T-helper 2 cell treated with Interferon-gamma antibody and Interleukin-4, amounts not matched to agents 5 μg/mL and 100 μg/mL, for 36 hours (primary cell): ENCODE measurements at places on chromosomes 3 and 15.

GRCh38 chr3:108673988-108674661 is 83.1 kb downstream of the RETNLB start:
- DNase-seq = no peak

- DNase-seq = peak; percentile 10
These were observed 53.9 kb upstream of the MELTF start for GRCh38 chr3:197083486-197083885.

- no peak for DNase-seq
These were observed 234.7 kb upstream of the ZPLD1 start for GRCh38 chr3:102200126-102200525.

DNA sequence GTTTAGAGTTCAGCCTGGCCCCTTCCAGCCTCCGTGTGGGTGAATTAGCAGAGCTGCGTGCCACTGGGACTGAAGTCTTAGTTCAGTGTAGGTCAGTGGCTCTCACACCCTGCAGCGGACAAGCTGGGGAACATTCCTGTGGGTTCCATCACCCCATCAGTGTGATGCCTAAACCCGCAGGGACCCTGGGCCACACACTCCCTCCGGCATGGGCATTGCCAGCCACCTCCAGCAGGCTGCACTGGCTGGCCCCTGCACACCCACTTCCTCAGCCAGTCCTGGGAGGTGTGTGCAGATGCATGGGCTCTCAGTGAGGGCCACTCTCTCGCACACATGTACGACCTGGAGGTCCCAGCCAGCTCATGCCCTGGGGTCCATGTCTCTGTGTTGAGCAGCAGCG is 32.1 kb upstream of the TOPBP1 start:
- no peak for DNase-seq

GRCh38 chr15:84633311-84634227 is 20.5 kb downstream of the WDR73 start:
- peak; percentile 77 for DNase-seq

DNA sequence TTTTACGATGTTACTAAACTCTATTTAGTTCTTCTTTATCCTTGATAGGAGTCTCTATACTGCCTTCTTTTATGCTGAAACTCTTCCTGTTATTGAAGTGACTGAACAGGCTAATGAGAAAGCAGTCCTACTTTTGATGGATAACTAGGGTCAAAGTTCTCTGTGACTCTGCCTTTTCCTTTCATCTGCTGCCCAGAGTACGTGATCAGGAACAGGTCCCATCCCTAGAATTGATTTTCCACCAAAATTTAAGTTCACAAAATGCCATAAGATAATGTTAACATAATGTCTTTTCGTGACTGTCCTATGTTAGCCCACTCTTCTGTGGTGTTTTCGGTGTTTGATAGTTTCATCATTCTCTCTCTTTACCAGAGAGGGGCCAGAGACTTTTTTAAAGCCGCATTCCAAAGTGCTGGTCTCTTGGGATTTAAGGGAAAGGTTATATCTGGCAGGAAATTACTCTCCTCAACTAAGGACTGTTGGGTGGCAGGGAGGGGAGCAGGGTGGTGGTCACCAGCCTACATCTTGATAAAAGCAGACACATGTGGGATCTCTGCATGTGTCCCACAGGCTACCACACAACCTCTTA is 50.3 kb upstream of the PLXND1 start:
- DNase-seq = no peak

DNA sequence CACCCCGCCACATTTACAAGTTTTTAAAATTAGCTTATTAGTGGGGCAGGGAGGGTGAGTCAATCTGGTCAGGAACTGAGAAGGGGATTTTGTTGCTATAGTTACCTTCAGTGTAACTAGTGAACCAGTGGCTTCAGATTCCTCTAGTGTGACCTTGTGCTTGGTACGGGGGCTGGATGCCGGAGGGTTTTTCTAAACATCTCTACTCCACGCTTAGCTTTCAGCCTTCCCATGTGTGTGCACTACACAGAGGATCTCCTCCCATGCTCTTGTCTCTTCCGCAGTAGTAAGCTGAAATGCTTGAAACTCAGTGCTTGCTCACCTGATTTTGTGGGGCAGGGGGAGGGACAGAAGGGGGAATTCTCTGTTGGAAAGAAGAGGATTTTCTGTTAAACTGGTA is 67.9 kb upstream of the AKAP13 start:
- no peak for DNase-seq

DNA sequence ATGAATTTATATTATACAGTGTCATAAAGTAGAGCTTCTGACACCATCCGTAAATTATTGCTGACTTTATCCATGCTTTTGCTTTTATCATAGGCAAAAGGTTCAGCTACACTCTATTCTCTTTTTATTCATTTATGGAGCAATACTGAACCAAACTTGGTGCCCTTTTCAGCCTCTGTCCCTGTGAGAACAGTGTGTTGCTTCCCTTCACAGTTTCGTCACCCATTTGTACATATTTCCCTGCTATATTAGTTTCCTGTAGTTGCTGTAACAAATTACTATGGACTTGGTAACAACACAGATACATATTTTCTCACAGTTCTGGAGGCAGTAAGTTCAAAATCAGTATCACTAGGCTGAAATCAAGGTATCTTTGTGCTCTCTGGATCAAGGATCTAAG is 2.8 kb upstream of the RPL24 start:
- no peak for DNase-seq

DNA sequence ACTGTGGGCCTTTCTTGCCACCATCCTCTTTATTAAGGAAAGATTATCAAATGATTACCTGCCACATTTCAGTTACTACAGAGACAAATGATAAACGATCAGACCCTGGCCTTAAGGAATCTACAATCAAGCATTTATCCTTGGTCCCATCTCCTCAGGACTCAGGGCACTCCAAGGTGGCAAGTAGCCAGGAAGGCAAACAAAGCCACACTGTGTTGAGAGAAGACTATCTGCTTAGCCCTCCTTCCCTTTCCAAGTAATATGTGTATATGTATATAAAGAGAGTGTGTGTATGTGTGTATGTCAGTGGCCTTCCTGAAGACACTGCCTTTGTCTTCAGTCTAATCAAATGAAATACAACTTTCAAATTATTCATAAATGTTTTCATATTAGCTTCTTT is 490.1 kb upstream of the ATP11B start:
- no peak for DNase-seq

DNA sequence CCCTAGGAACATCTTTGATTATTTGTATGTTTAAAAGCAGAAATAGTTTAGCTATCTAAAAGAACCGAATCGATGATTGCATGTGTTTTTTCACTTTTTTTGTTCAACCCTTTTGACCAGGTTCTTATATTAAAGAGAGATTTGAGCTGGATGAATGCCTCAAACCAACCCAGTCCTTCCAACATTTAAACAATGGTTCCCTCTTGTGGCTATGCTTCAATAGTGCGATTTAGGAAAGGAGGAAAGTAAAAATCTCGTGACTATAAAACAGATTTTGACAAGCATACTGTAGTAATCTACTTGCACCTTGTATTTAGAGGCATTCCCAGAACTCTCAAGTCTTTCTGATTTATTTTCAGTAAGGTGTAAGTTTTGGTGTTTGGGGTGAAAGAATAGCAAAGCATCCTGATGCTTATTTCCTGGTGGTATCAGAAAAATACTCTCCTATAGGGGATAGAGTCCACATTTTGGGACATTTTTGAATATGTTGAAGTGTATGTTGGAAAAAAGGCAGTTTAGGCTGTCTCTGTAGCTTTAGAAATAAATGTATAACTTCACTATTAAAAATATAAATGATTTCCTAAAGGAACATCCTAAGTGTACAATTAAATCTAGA is 159.6 kb upstream of the KCNH8 start:
- no peak for DNase-seq

DNA sequence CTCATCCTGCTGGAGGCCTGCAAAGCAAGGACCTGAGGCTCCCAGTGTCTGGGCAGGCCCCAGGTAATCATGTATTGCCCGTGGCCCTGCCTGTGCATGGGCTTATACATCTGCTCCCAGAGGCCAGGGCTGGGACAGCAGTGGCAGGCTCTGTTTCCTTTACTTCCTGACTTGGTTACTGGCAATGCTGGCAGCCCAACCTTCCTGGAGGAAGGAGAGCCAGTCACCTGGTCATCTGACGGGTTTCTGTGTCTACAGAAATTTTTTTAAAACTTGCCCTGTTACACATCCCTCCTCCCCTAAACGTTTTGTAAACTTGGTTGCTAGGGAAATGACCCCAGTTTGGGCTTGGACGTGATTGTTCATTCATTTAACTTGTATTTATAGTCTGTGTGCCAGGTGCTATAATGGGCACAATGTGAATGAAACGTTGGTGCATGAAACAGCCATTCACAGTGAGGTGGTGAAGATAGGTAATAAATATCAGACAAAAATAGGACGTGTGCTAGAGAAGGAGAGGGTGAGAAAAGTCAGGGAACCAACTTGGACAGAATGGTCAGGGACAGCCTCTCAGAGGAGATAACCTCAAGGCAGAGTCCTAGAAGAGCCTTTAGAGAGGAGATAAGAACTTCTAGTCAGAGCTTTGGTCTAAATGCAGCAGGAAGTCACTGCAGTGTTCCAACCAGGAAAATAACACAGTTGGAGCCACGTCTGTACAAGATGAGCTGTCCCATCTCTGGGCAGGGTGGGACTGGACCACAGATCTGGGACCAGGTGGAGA is 14.1 kb downstream of the TEX264 start:
- DNase-seq = no peak

GRCh38 chr3:127775398-127776109 is 46.8 kb downstream of the MGLL start:
- DNase-seq = no peak

DNA sequence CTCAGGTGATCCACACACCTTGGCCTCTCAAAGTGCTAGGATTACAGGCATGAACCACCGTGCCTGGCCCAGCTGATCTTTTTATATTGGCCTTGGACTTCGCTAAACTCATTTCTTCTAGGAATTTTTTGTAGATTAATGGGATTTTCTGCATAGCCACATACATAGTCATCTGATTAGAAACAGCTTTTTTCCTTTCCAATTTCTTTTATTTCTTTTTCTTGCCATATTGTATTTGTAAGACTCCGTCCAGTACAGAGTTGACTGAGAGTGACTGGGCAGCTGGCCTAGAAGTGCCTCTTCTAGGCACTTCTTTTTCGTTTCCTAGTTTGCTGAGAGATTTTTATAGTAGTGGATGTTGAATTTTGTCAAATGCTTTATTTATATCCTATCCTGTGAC is 37.4 kb downstream of the ARIH1 start:
- DNase-seq = no peak

GRCh38 chr15:56659197-56659596 is 74.1 kb downstream of the ZNF280D start:
- DNase-seq = no peak

- DNase-seq = no peak
These were observed 63.2 kb downstream of the MAGEF1 start for GRCh38 chr3:184648636-184649035.

DNA sequence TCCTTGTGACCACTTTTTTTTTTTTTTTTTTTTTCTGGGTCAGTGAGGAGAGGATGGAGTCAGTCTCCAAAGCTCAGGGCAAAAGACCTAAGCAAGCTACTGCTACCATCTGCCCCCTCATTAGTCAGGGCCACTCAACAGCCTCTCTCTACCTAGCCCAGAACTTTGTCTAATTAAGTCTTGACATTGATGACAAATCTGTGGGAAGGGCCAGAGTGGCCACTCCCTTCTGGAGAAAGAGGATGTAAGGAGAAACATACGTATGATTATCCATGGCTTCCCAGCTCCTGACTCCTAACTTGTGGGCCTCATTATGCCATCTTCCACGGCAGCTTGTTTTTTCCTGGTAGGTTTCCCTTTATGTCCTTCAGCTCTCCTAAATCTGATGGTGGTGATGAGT is 37.9 kb downstream of the NR1I2 start:
- DNase-seq = no peak

DNA sequence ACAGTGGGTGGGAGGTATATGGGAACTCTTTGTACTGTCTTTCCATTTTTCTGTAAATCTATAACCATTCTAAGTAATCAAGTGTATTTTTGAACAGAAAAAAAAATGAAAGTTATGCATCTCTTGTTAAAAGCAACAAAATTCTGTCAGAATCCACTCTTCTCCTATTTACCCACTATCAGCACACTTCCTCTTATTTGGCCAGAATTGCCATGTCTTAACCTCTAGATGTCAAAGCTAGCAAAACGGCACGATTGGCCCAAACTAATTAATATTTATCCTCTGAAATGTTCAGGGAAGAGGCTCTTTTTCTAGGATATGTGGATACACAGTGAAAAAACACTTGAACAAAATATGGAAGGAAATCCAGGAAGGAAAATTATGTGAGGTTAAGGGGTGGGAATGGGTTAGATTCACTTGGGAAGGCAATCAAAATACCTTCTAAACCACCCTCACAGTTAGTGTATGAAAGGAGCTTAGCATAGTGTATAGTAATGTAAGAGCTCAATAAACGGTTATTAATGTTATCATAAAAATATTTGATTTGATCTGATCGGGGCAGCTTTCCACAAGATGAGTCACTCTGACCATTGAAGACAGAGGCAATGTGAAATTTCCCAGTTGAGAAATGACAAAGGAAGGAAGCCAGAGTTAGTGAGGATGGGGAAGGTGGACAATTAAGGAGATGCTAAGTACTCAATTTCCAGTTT is 20.1 kb upstream of the TGFBR2 start:
- DNase-seq = no peak

DNA sequence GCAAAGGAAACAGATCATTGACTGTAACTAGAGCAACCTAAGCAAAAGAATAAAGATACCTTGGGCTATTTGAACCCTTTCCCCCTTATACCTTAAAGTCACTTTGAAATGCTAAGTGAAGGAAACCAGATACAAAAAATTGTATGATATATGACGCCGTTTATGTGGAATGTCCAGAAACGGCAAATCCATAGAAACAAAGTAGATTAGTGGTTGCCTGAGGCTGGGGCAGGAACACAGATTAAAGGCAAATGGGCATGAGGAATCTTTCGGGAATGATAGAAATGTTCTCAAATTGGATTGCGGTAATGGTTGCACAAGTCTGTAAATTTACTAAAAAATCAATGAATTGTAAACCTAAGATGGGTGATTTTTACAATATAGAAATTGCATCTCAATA is 160.1 kb upstream of the CCDC54 start:
- no peak for DNase-seq

GRCh38 chr3:44415421-44415820 is 62.0 kb downstream of the ZNF445 start:
- no peak for DNase-seq

- DNase-seq = no peak
These were observed 2.7 kb downstream of the IQSEC1 start for GRCh38 chr3:13070391-13071070.

- DNase-seq = no peak
These were observed 98.9 kb downstream of the LINGO1 start for GRCh38 chr15:77533578-77534430.
